Left hindlimb (tissue), 1 donor: ENCODE measurements at places on chromosomes 1 and 21.
A peak's percentile ranks its signal among the peaks of the same experiment; 100 is the strongest.

- peak; percentile 19 for DNase-seq
Observed at GRCh38 chr1:30692948-30693301, 30.5 kb downstream of the MATN1 start.

DNA sequence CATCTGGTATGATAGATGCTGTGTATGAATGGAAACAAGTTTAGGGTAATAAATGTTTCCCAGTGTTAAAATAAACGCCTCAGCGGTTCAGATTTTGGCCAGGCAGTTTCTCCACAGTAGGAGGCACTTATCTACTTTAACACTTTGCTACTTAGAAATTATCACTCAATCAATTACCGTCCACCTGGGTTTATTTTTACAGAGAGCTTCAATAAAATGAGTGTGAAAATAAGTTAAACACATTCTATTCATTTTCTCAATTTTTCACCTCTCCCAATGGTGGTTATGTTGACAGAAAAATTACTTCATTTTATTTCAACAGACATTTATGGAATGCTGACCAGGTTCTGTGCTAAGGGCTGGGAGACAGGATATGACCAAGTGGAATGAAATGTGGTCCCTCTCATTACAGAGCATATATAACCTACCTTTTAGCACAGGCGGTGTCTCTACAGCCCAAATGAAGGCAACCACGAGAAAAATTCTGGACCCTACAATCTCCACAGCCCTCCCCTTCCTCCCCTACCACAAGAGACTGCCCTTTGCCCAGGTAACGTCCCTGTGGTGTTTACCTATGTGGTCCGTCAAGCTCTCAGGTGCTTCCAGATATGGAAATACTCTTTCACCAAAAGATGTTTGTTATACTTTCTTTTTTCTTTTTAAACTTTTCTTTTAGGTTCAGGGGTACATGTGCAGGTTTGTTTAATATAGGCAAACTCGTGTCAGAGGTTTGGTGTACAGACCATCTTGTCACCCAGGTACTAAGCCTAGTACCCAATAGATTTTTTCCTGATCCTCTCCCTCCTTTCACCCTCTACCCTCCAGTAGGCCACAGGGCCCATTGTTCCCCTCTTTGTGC, 105.5 kb downstream of the HLCS start:
- DNase-seq: no peak

GRCh38 chr21:36207577-36208320, 51.1 kb downstream of the DOP1B start:
- no peak for DNase-seq

GRCh38 chr1:22140694-22141093, 2.2 kb downstream of the WNT4 start:
- no peak for DNase-seq

- DNase-seq: no peak
Observed at GRCh38 chr1:64687725-64688327, 57.0 kb upstream of the RAVER2 start.

DNA sequence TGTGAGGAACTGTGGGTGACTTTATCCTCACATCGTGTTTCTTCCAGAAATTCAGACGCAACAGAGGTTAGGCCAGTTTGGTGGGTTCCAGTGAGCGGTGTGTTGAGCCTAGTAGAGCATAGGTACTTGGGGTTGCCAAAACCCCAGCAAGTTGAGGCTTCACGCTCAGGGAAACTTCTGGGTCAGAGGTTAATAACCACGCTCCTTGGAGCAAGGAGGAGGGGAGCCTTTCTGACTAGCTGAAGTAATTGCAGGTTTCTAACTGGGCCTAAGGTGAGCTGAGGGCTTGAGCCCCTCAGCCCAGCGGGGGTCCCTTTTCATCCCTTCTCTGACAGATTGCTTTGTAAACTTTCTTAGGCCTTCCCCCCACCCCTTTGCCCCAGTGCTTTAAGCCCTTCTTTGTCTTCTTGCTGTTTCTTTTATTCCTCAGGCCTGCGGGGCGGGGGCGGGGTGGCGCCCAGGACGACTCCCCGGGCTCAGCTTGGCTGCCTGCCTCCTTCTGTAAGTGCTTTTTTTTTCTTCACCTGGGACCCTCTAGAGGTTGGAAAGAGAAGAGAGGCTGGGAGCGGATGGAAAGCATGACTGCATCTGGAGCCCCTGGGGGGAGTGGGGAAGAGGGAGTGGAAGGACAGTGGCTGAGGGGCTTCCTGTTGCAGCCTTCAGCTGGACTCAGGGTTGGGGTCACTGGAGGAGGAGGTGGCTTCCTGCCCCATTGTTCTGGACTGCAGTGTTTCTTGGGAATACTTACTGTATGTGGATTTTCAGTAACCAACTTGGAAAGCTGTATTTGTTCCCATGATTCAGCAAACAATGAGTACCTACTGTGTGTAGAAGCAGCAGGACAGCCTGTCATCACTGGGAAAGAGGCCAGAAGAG, 1.3 kb upstream of the ZNF436 start:
- peak; percentile 76 for DNase-seq

GRCh38 chr1:225554216-225554812, 98.6 kb downstream of the ENAH start:
- DNase-seq: no peak

DNA sequence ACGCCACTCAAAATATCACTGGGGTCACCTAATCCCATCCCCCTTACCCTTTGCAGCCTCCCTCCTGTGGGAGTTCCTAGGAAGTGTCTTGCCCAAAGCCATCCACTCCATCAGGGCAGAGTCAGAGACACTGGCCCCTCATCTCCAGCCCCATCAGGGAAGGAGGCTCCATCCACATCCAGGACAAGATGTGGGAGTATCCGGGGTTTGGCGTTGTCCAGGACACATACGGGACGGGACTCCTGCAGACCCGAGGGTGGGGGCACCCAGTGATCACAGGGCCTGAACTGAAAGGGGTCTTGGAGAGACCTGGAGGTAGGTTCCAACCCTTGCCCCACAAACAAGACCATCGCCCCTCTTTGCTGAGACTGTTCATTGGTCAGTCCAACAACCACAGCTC, 348.2 kb downstream of the MATN1 start:
- no peak for DNase-seq

DNA sequence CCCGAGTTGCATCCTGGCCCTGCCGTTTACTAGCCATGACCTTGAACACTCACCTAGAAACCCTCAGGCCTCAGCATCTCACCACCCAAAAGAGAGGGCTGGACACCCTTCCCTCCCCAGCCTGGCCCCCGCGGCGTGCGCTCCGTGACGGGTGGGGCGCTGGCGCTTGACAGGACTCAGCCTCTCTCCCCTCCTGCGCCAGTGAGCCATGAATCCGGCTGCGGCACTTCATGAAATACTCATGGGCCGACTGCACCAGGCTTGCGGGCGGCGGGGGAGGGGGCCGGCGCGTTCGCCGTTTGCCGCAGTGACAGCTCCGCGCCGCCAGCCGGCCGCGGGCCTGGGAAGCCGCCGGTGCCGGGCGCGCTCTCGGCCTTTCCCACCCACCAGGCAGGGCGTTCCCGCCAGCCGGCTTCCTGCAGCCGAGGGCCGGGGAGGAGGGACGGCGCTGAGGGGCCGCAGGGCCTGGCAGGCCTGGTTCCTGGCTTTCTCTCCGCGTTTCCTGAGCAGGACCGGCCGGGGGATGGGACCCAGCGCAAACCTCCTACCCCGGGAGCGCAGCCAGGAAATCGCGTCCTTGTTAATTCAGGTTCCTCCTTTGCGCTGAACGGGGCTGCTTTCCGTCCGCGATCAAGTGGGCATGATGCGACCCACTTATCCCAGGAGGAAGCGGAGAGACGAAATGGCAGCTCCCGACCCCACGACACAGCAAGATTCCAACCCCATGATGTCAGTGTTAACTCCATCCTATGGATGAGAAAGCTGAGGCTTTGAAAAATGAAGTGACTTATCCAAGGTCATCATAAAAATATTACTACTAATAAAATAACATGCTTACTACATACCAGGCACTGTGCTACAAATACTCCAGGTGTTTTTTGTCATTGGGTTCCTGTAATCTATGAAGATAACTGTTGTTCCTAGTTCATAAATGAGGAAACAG, 9.1 kb upstream of the LUZP1 start:
- DNase-seq: peak; percentile 91

DNA sequence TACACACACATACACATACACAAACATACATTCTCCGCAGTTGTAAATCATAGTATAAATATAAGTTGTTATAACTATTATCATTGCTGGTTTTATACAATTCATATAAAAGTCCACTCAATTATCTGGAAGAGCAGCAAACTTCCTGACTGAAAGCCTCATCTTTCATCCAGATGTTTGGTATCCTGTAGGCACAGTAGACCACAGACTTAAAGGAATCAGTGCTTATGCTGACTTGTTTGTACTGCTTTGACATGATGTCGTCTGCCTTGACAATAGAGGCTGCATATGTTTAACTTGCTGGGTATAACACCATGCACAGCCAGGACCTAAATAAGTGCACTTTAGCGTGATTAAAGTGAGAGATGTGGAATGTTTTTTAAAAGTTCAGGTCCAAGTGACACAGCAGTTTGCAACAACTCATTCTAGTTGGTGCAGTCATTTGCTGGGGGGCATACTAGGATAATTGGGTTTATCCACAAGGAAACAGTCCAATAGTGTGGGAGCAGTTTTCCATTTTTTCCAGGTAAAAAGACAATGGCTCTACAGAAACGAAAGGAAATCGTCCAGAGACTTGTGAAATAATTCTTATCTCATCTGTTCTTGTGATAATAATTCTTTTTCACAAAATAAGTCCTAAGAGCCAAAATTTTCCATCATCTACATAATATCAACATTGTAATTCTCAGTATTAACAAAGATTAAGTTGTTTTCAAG, 110.3 kb upstream of the TSPAN2 start:
- DNase-seq: no peak

DNA sequence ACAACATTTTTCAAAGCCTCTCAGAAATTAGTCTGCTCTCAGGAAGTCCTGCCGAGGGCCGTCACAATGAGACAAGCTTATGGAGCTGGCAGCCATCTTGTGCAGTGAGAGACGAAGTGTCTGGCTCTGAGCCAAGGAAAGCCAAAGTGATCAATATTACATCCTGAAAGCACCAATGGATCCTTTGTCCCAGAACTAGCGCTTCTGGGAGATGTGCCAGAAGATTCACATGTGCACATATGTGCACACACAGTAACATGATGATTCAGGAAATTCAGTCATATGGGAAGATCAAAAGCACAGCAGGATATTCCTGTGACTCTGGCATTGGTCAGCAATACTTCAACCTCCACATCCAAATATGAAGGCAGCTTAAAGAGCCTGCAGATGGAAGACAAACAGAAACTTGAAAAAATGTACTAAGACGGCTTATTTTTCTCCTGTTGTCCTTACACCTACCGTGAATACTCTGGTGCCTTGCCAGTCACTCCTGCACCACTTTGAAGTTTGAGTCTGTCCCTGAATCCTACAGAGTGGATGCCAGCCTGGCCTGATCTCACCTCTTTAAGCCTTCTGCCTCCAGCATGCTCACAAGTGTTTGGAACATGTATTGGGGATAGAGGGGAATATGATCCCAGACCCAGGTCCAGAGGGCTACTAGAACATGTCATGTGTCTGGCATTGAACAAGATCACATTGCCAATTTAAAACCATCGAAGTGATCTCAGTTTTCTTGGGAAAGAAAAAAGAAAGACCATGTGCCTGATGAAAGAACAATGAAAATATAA, 44.5 kb upstream of the PRRX1 start:
- peak; percentile 55 for DNase-seq

DNA sequence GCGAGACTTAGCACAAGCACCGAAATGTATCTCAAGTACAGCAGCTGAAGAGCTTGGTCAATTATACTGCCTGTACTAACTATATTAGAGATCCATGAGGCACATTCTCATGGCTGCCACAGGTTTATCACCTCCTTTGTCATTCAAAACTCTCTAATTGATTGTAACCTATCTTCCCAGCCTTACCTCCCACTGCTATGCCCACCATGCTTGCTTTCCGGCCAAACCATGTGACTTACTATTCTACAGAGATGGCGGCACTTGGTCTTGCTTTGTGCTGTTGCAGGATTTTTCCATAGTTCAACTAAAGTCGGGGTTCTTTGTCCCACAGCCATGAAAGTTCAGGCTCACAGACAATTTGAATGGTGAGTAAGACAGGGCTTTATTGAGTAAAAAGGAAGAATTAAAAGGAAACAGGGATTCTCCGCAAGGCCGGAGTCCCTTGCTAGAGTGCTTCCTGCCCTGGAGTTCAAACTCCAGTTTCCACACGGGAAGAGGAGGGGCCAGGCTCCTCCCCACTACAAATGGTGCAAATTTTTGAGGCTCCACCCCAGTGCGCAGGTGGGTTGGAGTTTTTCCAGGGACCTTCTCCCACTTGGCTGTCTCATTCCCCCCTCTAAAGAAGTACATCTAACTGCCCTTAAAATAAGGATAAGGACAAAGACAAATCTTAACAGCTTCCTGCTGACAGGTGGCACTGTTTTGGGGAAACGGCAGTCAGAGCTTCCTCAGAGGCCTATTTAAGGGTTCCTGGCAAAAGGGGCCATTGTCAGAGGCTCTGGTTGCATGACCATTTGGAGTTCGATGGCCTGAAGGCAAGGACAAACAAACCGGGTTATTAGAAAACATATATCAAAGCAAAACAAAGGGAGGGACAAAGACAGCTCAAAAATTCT, 28.7 kb downstream of the FMO2 start:
- DNase-seq: no peak

DNA sequence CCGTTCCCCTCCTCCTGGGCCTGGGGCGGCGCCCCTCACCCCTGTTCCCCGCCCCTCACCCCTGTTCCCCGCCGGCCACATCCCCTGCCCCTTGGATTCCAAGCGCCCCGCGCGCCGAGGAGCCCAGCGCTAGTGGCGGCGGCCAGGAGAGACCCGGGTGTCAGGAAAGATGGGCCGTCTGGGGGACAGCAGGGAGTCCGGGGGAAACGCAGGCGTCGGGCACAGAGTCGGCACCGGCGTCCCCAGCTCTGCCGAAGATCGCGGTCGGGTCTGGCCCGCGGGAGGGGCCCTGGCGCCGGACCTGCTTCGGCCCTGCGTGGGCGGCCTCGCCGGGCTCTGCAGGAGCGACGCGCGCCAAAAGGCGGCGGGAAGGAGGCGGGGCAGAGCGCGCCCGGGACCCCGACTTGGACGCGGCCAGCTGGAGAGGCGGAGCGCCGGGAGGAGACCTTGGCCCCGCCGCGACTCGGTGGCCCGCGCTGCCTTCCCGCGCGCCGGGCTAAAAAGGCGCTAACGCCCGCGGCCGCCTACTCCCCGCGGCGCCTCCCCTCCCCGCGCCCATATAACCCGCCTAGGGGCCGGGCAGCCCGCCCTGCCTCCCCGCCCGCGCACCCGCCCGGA, at the start of gene TP73:
TSS of gene TP73 (plus strand) at position 587 of the 618 bp plus-strand sequence. CDS start 29,850 bp downstream, outside the sequence.
- DNase-seq: no peak

- no peak for DNase-seq
Observed at GRCh38 chr1:40768146-40768990, 15.2 kb upstream of the KCNQ4 start.

DNA sequence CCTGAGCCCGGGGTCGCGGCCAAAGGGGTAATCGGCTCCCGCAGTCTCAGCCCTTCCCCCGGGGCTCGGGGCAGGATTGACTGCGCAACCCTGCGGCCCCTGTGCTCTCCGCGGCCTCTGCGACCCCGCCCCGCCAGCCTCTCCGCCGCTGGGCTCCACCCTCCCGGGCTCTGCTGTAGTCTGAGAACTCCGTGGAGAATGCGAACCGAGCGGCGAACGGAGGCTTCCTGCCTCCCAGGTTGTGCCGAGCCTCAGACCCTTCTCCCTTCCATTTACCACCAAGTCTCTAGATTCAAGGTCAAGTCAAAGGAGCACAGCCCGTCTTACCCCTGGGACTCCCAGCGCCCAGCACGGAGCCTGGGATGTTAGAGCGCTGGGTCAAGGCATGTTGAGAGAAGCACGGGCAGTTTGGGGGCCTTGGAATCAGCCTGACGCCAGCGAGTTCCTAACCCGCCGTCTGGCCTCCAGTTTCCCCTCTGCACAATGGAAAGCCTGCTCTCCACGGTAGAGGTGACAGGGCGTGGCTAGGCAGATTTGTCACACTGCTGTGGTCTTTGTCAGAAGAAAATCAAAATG, 3.0 kb downstream of the ATP2B4 start:
- peak; percentile 76 for DNase-seq
